ENCODE measurements at places on chromosomes 2 and 18. TPM values are rescaled to one million over a fixed set of nuclear protein-coding genes. Genes with fewer than 3 reads are reported as not detected.

- no peak overlapping the region for H3K4me3 ChIP-seq
- H3K27ac ChIP-seq: no peak overlapping the region
- DNase-seq: no peak
- no peaks in the 10 kb centered on the region for H3K4me1 ChIP-seq
Measured at GRCh38 chr2:158755310-158756087, 39.6 kb upstream of the DAPL1 start.

DNA sequence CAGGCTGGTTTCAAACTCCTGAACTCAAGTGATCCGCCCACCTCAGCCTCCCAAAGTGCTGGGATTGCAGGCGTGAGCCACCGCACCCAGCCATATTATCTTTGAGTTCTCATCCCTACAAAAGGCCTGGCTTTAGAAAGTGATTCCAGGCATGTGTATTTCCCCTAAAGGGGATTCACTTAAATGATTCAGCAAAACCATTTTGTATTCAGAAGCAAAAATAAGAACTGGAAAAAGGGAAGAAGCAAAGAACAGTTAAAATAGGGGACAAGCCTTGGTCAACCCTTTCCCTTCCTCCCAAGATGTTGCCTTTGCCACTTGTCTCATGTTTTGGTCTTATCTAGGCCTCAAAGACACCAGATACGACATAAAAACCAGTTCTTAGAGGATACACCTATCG is 10.5 kb downstream of the TM4SF20 start:
- H3K27me3 ChIP-seq: no peaks in the 10 kb centered on the region
- no peaks in the 10 kb centered on the region for H3K36me3 ChIP-seq
- no peak for DNase-seq
- H3K27ac ChIP-seq: no peak overlapping the region
- H3K4me1 ChIP-seq: no peaks in the 10 kb centered on the region

DNA sequence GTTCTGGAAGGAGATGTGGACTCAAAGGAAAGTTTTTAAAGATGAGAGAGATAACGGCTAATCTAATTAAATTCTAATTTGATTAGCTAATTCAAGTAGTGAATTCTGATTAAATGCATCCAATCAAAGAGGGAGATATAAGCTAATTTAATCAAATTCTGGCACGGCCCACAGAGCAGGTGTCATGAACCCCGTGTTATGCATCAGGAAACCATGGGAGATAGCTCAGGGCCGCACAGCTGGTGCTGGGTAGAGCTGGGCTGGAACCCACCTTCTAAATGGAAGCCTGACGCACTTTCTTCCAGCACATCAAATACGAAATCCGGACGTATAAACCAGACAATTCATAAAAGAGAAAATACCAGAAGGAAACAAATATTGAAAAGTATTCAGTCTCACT is 57.2 kb downstream of the GREB1 start:
- H3K4me1 ChIP-seq: no peaks in the 10 kb centered on the region
- H3K36me3 ChIP-seq: peaks cover 9% of the 10 kb centered on the region
- H3K27ac ChIP-seq: no peak overlapping the region

DNA sequence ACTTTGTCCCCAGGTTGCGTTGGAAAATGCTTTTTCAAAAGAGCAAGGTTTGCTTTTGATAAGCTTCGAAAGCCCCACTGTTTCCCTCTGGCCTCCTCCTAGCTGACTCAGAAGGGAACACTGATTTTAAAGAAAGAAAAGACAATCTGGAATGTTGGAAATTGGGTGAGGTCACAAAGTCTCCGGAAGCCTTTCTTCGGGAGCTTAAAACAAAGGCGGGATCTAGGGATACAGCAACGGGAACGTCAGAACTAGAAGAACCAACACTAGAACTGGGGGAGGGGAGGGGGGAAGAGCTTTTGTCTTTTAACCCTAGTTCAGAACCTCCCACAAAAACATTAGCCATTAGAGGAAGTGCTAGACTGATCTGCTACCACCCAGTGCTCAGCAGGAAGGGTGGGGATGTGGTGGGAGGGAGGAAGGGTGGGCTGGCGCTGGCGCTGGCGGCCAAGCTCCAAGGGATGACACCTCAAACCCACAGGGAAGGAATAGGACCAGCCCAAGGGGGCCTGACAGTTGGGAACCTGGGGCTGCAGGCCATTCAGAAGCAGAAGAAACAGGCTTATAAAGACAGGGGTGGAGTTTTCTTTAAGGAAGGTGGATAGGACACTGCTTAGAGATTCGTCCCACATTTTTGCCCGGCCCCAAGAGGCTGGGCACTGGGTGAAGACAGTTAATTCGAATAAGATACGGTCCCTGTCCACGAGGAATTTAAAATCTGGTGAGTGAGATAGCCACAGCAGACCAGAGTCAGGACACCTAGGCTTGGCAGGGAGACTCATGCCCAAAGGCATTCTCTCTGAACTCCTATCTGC is 1.7 kb downstream of the TMSB10 start:
- no peaks in the 10 kb centered on the region for H3K27me3 ChIP-seq
- peak overlapping the region; percentile 80 for H3K27ac ChIP-seq
- H3K4me3 ChIP-seq: peak overlapping the region; percentile 90
- no peaks in the 10 kb centered on the region for H3K36me3 ChIP-seq
- peak; percentile 77 for DNase-seq
- H3K4me1 ChIP-seq: peaks cover 3% of the 10 kb centered on the region

GRCh38 chr18:59918320-59918755 is 18.5 kb downstream of the PMAIP1 start:
- H3K4me3 ChIP-seq: no peak overlapping the region
- no peaks in the 10 kb centered on the region for H3K36me3 ChIP-seq
- H3K27me3 ChIP-seq: no peaks in the 10 kb centered on the region
- no peaks in the 10 kb centered on the region for H3K4me1 ChIP-seq
- H3K27ac ChIP-seq: no peak overlapping the region

- no peak for DNase-seq
- H3K4me1 ChIP-seq: peaks cover 8% of the 10 kb centered on the region
- peak overlapping the region; percentile 67 for H3K4me3 ChIP-seq
- no peaks in the 10 kb centered on the region for H3K27me3 ChIP-seq
- no peak overlapping the region for H3K27ac ChIP-seq
Measured at GRCh38 chr2:118089139-118089800, 999 bp downstream of the INSIG2 start.

- H3K27me3 ChIP-seq: peaks cover 2% of the 10 kb centered on the region
Measured at GRCh38 chr2:59888015-59888414, 665.4 kb downstream of the BCL11A start.

DNA sequence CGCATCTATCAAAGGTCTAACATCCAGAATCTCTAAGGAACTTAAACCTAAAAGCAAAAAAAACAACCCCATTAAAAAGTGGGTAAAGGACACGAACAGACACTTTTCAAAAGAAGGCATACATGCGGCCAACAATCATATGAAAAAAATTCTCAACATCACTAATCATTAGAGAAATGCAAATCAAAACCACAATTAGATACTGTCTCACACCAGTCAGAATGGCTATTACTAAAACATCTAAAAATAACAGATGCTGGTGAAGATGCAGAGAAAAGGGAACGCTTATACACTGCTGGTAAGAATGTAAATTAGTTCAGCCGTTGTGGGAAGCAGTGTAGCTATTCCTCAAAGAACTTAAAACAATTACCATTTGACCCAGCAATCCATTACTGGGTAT is 38.0 kb downstream of the PPP3R1 start:
- H3K27ac ChIP-seq: no peak overlapping the region
- no peaks in the 10 kb centered on the region for H3K36me3 ChIP-seq
- H3K4me3 ChIP-seq: no peak overlapping the region
- DNase-seq: no peak

GRCh38 chr2:181953881-181954537 is 31.6 kb upstream of the PPP1R1C start:
- no peaks in the 10 kb centered on the region for H3K27me3 ChIP-seq
- no peaks in the 10 kb centered on the region for H3K36me3 ChIP-seq
- H3K4me3 ChIP-seq: peak overlapping the region; percentile 13
- H3K27ac ChIP-seq: no peak overlapping the region
- DNase-seq: peak; percentile 58

DNA sequence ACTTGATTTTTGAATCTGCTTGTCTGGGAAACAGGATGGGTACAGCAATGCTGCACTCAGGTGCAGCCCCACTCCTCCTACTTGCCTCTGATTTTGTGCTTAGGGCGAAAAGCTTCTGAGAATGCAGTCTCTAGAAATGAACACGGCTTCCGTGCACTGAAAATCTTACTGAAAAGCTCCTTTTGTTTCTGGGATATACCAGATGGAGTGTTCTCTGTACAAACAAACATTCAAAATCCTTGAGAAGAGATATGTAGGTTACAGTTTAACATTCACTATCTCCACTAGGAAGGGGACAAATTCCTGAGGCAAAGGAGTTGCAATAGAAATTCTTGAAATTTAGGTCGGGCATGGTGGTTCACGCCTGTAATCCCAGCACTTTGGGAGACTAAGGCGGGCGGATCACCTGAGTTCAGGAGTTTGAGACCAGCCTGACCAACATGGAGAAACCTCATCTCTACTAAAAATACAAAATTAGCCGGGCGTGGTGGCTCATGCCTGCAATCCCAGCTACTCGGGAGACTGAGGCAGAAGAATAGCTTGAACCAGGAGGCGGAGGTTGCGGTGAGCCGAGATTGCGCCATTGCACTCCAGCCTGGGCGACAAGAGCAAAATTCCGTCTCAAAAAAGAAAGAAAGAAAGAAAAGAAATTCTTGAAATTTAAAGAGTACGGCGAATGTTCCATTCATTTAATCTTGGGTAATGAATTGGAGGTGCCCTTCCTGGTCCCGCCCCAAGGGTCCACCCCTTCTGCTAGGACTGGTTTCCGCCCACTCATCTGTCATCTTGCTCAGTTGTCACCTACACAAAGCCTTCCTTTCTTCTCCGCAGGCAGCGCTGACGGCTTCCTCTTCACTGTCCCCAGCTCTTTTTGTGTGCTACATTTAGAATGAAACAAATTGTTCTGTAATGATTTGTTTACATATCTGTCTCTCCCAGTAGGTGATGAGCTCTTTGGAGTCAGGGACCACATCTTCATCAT is 92.4 kb downstream of the SOCS6 start:
- H3K4me1 ChIP-seq: no peaks in the 10 kb centered on the region
- no peak overlapping the region for H3K27ac ChIP-seq
- H3K27me3 ChIP-seq: no peaks in the 10 kb centered on the region
- H3K36me3 ChIP-seq: no peaks in the 10 kb centered on the region
- no peak for DNase-seq

GRCh38 chr18:49030692-49031443 is 80.1 kb upstream of the SMAD7 start:
- no peaks in the 10 kb centered on the region for H3K27me3 ChIP-seq
- no peak for DNase-seq
- no peaks in the 10 kb centered on the region for H3K36me3 ChIP-seq
- H3K27ac ChIP-seq: no peak overlapping the region
- no peak overlapping the region for H3K4me3 ChIP-seq
- H3K4me1 ChIP-seq: no peaks in the 10 kb centered on the region

DNA sequence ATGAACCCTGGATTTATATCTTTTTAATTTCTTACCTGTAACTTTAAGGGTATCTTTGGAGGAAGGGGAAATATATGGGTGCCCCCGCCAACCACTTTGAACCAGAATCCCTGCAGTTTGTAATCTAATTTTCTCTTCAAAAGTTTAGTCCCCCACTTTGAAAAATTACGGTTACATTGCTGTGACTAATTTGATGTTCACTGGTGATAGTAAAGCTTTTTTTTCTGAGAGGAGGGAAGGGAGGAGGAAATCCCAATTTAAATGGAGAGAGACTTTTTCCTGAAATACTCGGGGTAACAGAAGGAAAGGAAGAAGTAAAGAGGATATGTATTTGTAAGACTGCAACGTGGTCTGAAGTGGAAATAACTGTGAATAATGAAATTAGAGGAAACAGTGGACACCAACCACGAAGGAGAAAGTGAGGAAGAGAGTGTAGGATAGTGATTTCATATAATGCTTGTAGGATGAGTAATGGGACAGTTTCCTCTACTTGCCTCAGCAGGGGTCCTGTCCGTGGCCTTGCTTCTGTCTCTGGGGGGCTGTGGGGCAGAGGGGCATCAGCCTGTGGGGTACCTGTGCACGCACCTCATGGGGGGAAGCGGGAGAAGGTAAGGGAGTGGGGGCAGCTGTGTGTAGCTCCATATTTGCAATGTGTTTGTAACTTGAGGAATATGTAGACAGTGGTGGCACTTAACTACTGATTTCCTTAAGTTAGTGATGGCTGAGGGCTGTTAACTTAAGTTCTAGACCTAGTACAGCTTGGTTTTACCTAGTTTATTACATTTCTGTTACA is 161.1 kb downstream of the LTBP1 start:
- no peak for DNase-seq
- no peaks in the 10 kb centered on the region for H3K4me1 ChIP-seq
- H3K27ac ChIP-seq: no peak overlapping the region
- no peaks in the 10 kb centered on the region for H3K36me3 ChIP-seq
- H3K4me3 ChIP-seq: no peak overlapping the region

- no peaks in the 10 kb centered on the region for H3K36me3 ChIP-seq
- no peaks in the 10 kb centered on the region for H3K27me3 ChIP-seq
- peaks cover 39% of the 10 kb centered on the region for H3K4me1 ChIP-seq
- DNase-seq: peak; percentile 97
- H3K4me3 ChIP-seq: peak overlapping the region; percentile 44
- peak overlapping the region; percentile 97 for H3K27ac ChIP-seq
Measured at GRCh38 chr2:240250985-240251847, 110.8 kb upstream of the OTOS start.

GRCh38 chr2:136254681-136255080 is 136.7 kb upstream of the CXCR4 start:
- H3K4me3 ChIP-seq: no peak overlapping the region
- no peak overlapping the region for H3K27ac ChIP-seq
- no peaks in the 10 kb centered on the region for H3K36me3 ChIP-seq

GRCh38 chr2:56380861-56381260 is 197.1 kb downstream of the CCDC85A start:
- no peak overlapping the region for H3K27ac ChIP-seq
- DNase-seq: no peak
- no peak overlapping the region for H3K4me3 ChIP-seq
- no peaks in the 10 kb centered on the region for H3K36me3 ChIP-seq
- H3K27me3 ChIP-seq: no peaks in the 10 kb centered on the region
- no peaks in the 10 kb centered on the region for H3K4me1 ChIP-seq

GRCh38 chr2:40103590-40103989 is 324.5 kb upstream of the THUMPD2 start:
- H3K27me3 ChIP-seq: no peaks in the 10 kb centered on the region
- no peaks in the 10 kb centered on the region for H3K36me3 ChIP-seq
- H3K27ac ChIP-seq: no peak overlapping the region
- no peak overlapping the region for H3K4me3 ChIP-seq
- H3K4me1 ChIP-seq: no peaks in the 10 kb centered on the region

- no peaks in the 10 kb centered on the region for H3K4me1 ChIP-seq
- no peaks in the 10 kb centered on the region for H3K27me3 ChIP-seq
- no peak for DNase-seq
- no peaks in the 10 kb centered on the region for H3K36me3 ChIP-seq
- no peak overlapping the region for H3K4me3 ChIP-seq
Measured at GRCh38 chr18:24974431-24974830, 377.5 kb downstream of the ZNF521 start.

- H3K36me3 ChIP-seq: no peaks in the 10 kb centered on the region
- H3K4me3 ChIP-seq: no peak overlapping the region
- no peak overlapping the region for H3K27ac ChIP-seq
- no peaks in the 10 kb centered on the region for H3K4me1 ChIP-seq
Measured at GRCh38 chr2:16320716-16321115, 344.9 kb downstream of the CYRIA start.

Gene CFAP65
- not detected for total RNA-seq

Gene CTAGE1
- total RNA-seq: not detected

Gene OR6B2
- total RNA-seq: not detected

Gene RRM2
- total RNA-seq: not detected

Gene CCDC148
- not detected for total RNA-seq

Gene ALPI
- total RNA-seq: not detected

Gene RTP5
- not detected for total RNA-seq

Gene ALLC
- total RNA-seq: not detected
